ENCODE measurements at places on chromosomes 2 and 18. TPM values are rescaled to one million over a fixed set of nuclear protein-coding genes. Genes with fewer than 3 reads are reported as not detected.

AGBL5 gene
- 19.7 TPM for total RNA-seq

UGT1A5 gene
- total RNA-seq = not detected

RTP5 gene
- not detected for total RNA-seq

MAT2A gene
- 89.6 TPM for total RNA-seq

GPBAR1 gene
- not detected for total RNA-seq

ANKRD62 gene
- not detected for total RNA-seq

SLC66A3 gene
- 29.3 TPM for total RNA-seq

COLEC12 gene
- 45.1 TPM for total RNA-seq

BCS1L gene
- total RNA-seq = 31.3 TPM

CNTNAP5 gene
- total RNA-seq = not detected

PIEZO2 gene
- total RNA-seq = 342 TPM

OSR1 gene
- 0.17 TPM for total RNA-seq

MAPK4 gene
- not detected for total RNA-seq

MGAT4A gene
- total RNA-seq = 89.5 TPM

MAP3K19 gene
- not detected for total RNA-seq

PHOSPHO2 gene
- 3.7 TPM for total RNA-seq

ZDBF2 gene
- total RNA-seq = 22.1 TPM

C2orf42 gene
- total RNA-seq = 14.3 TPM

BUB1 gene
- 14.5 TPM for total RNA-seq

VSNL1 gene
- not detected for total RNA-seq

SP3 gene
- total RNA-seq = 98.9 TPM

TEX44 gene
- not detected for total RNA-seq

HOXD4 gene
- total RNA-seq = 8.8 TPM

DSG1 gene
- total RNA-seq = not detected

FHL2 gene
- total RNA-seq = 56.4 TPM

LHCGR gene
- not detected for total RNA-seq

ATP6V1B1 gene
- not detected for total RNA-seq

LRRC30 gene
- total RNA-seq = not detected

LDLRAD4 gene
- 15.9 TPM for total RNA-seq

All from dermis blood vessel endothelial cell (primary cell).